ENCODE measurements at places on chromosomes 12 and 14. TPM values are rescaled to one million over a fixed set of nuclear protein-coding genes. Genes with fewer than 3 reads are reported as not detected.

AKAP3 gene
- polyA plus RNA-seq: 0.29 TPM

SDR9C7 gene
- polyA plus RNA-seq: not detected

NYNRIN gene
- polyA plus RNA-seq: 10.5 TPM

HVCN1 gene
- polyA plus RNA-seq: 6.9 TPM

GRCh38 chr12:64184216-64184615 lies 37.9 kb downstream of the KICS2 start:
- DNase-seq: no peak

- DNase-seq: no peak
These were observed 501.6 kb downstream of the VRK1 start for GRCh38 chr14:97298736-97299135.

- no peak for DNase-seq
These were observed 27.4 kb downstream of the EMP1 start for GRCh38 chr12:13223941-13224340.

- DNase-seq: no peak
These were observed 11.7 kb upstream of the RAD51AP1 start for GRCh38 chr12:4526923-4527546.

- DNase-seq: no peak
These were observed 90.3 kb downstream of the STAB2 start for GRCh38 chr12:103677341-103677740.

DNA sequence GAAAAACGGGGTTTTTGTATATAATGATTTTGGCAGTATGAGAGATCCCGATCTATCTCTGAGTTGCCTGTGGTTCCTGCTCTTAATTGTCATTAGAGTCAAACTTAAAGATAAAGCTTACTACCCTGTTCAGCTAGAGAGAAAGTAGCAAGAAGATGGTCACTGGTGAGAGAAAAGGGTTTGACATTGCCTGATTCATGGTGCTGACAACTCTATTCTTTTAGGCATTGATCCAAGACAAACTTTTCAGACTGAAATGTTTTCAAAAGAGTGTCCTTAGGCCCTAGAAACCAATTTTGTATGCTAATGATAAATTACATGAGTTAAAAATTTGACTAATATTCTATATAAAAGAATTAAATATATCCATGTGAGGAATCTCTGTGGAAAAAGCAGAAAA lies 35.1 kb downstream of the PELI2 start:
- DNase-seq: no peak

DNA sequence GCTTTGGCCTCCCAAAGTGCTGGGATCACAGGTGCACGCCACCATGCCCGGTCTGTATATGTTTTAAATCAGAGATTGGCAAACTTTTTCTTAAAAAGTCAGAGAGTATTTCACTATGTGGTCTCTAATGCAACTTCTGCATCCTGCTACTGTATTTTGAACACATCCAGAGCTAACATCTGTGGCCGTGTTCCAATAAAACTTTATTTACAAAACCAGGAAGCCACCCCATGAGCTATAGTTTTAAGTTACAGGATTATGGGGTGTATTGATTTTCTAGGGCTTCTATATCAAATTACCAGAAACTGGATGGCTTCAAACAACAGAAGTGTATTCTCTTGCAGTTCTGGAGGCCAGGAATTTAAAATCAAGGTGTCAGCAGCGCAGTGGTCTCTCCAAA lies 5.3 kb upstream of the RBM19 start:
- no peak for DNase-seq

GRCh38 chr14:74415115-74415437 lies 10.9 kb downstream of the SYNDIG1L start:
- no peak for DNase-seq

DNA sequence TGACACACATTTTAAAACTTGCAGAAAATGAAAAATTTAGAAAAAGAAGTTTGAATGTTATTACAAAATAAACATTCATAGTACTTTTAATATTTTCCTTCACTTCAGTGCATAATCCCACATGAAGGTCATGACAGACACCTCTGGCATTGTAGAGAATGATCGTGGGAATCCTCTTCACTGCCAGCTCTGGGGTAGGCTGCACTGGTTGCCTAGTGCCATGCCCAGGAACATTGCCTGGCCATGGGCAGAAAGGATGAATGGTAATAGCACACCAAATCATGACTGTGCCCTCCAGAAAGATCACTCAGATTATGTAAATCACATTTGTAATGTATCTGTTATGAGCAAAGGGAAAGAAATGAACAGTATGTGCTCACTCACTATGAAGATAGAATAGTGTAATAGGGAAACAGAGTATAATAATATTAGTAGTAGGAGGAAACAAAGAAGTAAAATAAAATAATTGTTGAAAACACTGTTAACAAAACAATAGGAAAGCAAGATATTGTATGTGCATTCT lies 161.6 kb downstream of the PLCZ1 start:
- DNase-seq: no peak

DNA sequence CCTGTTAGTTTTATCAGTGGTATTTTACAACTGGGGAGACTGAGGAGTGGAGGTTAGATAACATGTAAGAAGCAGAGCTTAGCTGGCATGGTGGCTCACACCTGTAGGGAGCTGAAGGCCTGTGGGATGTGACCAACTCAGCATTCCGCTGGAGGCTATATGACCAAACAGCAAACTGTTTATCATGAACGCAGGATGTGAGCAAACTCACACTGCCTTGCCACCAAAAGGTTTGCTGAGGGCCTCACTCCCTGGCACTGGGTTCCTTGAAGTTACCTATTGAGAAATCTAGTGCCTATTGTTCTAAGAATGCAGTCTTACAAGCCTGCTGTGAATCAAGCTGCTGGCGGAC lies 23.4 kb downstream of the JKAMP start:
- DNase-seq: no peak

DNA sequence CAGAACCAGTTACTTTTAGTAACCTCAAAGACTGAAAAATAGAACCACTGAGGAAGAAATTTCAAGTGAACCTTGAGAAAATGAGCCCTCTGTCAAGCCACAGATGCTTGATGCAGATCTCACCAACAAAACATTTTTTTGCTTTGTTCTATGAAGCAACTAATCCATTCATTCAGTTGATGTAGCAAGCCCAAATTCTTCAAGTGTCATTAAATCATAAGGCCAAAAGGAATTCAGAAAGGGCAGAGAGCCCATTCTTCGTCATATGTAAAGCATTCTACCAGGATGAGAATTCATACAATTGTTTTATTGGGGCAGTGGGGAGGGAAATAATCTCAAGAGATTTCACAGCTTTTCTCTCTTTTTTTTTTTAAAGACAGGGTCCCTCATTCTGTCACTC lies 218.0 kb upstream of the RGS6 start:
- no peak for DNase-seq

DNA sequence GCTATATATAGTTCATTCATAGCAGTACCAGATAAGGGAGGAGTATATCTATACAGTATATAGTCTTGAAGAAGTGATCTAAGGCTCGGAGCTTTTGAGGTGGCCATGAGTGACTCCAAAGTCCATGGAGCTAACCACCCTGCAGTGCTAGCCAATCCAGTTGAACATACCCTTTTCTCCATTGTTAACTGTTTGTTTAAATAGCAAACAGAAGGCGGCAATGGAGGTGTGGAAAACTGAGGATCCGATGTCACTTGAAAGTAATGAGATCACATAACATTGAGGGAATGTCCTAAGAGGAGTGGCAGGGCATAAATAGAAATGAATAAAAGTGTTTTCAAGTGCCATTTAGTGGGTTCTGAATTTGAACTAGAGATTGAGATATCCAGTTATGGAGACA lies 12.4 kb upstream of the SNAPC1 start:
- no peak for DNase-seq
